ENCODE measurements at places on chromosomes 2 and 18.

GRCh38 chr2:39435234-39435633 is 1.9 kb downstream of the MAP4K3 start:
- DNase-seq, result no peak

DNA sequence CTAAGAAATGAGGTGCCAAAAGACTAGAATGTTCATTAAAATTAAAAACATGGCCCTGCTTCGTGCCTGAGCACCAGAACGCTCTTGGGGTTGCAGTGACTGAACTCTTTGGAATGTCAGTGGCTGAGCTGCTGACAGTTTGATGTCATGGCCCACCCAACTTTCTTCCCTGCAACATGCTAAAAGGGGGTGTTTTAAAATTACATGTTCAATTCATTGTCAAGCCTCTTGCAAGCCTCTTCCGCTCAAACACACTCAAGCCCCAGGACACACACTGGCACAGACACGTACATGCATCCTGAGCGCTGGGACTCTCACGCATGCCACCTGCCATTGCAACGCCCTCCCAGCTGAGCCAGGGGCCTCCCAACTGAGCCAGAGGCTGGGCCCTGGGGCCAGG is 12.6 kb downstream of the RUFY4 start:
- DNase-seq, result no peak

DNA sequence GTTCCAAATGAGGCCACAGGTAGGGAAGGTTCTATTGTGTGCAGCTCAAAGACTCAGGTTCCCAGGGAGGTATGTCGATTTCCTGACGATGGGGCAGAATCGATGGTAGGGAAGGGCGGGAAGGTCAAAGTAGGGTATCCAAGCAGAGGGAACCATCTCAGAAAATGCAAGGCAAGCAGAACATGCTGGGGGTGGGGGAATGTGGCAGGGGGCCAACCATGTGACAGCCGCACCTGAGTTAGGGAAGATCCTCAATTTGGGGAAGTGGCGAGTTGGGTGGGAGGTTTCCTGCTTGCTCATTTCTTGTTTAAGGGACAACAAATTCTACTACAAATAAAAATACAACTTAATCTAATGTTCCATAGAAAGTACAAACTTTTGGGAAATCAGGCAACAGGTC is 21.7 kb upstream of the GRP start:
- no peak for DNase-seq

- DNase-seq, result no peak
Observed at GRCh38 chr2:214310319-214310718, 100.5 kb upstream of the VWC2L start.

- DNase-seq, result no peak
Observed at GRCh38 chr2:237096911-237097310, 11.2 kb downstream of the COPS8 start.

GRCh38 chr2:151637271-151637781 is 97.0 kb downstream of the NEB start:
- peak; percentile 31 for DNase-seq

DNA sequence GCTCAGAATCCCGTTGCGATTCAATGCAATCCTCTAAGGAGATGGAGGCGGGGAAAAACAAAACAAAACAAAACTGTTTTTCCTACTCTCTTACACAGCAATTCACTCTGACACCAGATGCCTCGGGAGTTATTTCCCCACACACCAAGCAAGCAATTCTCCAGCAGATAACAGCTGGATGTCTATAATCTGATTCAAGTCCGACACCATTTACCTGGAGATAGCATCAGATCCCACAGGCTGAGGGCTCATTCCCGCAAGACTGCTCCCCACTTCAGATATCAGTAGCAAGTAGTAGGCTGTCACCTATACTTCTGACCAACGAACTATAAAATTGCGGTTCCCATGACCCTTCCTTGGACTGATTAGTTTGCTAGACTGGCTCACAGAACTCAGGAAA is 58.7 kb downstream of the DTNB start:
- no peak for DNase-seq

DNA sequence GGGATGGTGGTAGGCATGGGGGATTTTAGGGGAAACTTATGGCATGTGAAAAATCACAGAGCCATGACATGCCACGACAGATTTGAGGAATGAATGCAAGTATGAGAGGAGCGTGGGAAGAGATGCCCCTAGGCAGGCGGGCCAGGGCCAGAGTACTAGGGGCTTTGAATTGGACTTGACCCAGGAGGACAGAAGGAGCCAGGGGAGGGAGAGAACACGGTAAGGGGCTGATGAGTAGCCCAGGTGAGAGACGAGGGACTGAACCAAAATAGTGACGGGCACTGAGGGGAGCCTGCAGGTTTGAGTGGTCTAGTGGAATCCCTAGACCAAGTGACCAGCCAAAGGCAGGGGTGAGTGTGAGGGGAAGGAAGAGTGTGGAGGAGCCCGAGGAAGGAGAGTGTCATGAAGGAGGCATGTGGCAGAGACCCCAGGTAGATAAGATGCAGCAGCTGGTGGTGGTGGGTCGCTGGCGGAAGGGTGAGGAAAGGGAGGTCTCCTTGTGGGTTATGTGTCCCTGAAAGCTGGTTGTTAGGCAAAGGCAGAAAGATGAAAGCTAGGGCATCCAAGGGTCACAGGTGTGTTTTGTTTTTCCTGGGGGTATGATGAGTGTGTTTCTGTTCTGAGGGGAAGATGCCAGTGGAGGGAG is 48.7 kb downstream of the ZBTB7C start:
- no peak for DNase-seq

DNA sequence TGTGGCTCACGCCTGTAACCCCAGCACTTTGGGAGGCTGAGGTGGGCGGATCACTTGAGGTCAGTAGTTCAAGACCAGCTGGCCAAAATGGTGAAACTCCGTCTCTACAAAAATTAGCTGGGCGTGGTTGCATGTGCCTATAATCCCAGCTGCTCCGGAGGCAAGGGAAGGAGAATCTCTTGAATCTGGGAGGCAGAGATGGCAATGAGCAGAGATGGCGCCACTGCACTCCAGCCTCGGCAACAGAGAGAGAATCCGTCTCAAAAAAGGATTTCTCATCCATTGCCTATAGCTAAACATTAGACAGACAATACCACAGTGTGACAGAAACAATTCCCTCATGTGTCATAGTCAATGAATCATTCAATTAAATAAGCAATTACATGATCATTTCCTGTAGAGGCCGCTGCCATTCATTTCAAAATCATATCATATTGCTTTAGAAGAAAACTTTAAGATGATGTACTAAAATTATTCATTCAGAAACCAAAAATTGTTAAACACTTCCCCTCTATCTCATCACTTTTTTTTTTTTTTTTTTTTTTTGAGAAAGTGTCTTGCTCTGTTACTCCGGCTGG is 69.5 kb upstream of the TGIF1 start:
- no peak for DNase-seq

DNA sequence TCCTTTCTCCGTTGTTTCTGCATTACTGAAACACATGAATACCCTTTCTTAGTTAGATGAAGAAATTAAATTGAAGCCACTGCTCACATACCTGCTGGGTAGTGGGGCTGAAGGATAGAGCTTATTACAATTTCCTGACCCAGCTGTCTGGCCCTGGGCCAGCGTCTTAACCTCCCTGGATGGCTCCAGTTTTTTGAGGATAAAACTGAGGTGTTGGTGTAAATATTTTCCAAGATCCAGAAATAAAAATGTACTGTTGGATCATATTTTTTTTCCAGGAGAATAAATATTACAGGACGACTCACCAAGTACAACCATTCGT is 3.5 kb downstream of the RNF144A start:
- DNase-seq, result no peak

- no peak for DNase-seq
Observed at GRCh38 chr18:79680100-79680879, 687 bp downstream of the CTDP1 start.

GRCh38 chr2:84782717-84783442 is 98.0 kb downstream of the TRABD2A start:
- DNase-seq, result no peak

GRCh38 chr2:7523481-7524120 is 606.4 kb downstream of the RNF144A start:
- no peak for DNase-seq

- DNase-seq, result no peak
Observed at GRCh38 chr2:189555232-189555631, 25.4 kb downstream of the SLC40A1 start.

- no peak for DNase-seq
Observed at GRCh38 chr2:33426666-33427231, 49.7 kb upstream of the RASGRP3 start.

DNA sequence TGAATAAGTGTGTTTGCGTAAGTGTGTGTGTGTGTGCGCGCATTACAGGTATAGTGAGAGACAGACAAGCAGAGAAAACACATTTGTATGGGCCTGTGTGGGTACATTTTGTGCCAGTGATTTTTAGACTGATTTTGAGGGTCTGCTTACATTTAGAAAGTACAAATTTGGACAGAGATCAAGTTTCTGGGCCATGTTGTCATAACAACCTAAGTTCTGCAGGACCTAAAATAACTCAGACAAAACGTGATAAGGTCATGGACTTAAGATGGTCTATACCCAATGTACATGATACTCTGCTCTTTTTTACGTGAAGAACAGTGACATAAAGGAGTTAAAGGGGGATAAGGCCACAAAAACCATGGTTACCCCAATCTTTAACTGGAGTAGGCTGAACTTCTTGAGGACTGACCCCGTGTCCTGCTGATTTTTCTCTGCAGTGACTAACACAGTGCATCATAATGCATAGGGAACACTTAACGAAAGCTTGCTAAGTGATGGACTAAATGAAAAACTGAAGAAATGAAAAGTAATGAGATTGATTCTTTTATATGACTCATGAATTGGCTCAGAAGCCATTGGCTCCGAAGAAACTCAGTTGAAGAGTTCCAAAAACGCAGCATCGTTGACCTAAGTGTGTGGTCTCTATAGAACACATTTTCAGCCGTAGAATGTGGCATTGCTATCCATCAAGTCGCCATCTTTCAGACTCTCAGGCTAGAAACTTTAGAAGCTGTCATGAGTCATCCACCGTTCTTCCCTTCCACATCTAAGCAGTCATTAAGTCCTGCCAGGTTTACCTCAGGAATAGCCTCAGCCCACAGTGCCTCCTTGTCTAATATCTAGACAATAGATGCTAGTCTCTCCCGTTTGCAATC is 61.6 kb upstream of the NCOA1 start:
- no peak for DNase-seq

DNA sequence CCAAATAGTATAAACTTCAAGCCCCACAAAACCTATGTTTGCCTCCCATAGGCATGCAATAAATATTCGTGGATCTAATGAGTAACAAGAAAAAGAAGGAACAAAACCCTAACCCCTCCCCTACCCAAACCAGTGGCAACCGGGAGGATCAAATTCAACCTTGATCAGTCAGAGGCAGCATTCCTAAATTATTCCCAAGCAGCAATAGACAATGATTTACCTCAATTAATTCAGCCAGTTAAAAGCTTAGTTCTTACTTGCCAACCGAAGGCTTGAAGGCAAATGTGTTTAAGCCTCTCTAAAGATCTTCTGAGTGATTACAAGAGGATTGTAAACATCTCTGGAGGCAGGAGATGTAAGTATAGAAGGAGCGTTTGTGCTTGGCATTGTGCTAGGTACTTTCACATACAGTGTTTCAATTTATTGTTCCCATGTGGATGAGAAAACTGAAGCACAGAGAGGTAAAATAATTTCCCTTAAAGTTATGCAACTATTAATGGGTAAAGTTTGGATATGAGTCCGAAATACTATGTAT is 197.7 kb downstream of the MTX2 start:
- no peak for DNase-seq

DNA sequence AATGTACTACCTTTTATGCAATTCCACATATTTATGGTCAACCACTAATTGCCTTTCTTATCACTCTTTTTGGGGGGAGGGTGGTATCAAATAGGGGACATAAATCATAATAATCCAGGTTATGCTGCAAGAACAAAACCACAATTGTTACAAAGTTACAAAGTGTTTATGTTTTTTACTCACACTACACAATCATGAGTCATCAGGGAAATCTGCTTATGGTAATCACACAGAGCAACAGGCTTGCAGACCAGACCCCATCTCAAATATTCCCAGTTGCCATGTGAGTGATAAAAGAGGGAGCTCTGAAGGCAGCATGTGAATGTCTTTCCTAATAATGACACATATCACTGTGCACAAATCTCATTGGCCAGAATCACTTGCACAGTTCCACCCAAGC is 304.7 kb upstream of the TMEFF2 start:
- DNase-seq, result no peak

DNA sequence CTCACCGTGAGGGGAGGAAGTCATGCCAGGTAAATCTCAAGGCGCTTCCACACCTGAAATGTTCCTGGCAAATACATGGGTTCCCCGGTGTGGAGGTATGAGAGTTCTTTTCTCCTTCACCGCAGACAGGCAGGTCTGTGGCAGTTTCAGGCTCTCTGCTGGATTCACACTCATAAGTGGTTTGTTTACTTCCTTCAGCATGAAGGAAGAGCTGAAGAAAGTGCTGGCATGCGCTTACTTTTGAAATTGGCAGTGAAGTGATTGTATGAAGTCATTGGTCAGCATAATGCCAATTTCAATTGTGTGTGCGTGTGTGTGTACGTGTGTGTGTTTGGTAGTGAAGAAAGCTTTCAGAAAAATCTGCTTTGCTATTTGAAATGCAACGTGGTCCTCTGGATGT is 43.4 kb downstream of the RNF144A start:
- no peak for DNase-seq

GRCh38 chr2:224598678-224599077 is 13.5 kb upstream of the CUL3 start:
- no peak for DNase-seq
